ENCODE measurements at places on chromosomes 5 and 9.

DNA sequence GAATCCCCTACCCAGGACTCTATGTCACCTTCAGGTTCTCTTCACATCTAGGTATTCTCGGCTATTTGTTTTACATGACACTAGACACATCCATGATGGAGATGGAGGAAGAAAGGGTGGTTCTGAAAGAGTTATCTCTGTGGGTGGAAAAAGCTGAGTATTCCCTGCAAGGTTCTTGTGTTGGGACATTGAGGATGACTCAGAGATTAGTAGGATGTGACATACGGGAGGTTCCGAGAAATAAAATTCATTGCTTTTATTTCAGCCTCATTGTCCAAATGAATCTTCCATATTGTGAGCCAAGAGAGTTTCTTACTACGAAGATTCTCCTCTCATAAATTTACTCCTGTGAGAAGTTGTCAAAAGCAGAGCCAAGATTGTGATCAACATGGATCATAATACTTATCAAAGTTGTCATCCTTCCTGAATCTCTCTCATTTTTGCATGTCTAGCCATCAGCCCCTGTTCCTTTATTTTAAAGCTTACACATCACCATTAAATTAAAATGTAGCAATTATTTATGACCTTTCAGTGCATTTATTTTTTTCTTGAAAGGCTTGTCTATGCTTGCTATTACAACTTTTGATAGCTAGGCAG is 370.0 kb downstream of the PSAT1 start:
- DNase-seq, result no peak

DNA sequence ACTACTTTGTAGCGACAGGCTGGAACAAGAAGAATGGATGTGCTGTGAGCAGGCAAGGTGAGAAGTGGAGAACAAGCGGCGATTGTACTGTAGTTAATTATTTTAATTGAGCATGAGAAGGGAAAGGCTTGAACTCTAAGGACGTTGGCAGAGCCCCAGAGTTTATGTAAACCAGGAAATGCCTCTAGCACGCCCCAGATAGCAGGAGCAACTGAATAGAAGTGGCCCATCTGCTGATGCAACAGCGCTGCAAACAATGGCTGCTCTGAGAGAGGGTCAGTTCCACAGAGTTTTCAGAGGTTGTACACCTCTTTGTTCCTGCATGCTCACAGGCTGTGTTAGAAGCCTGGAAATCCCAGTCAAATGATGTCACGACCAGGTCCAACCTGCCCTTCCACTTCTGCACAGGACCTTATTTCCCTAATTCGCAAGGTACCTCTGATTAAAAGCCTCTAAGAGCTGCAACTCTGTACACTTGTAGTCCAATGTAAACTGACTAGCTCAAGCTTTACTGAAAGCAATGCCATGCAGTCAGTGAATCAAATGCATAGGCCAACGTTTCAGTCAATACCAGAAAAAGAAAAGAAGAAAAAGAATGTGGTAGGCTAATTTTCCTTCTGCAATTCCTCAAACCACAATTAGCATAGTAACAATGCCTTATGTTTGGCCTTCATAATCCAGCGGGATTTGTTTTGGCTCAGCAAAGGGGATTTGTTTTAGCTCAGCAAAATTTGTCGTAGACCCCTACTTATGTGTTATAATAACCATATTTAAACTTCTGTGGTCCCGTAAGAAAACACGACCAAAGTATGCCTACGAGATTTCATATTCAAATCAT is 119.6 kb upstream of the RETREG1 start:
- no peak for DNase-seq

GRCh38 chr5:9468060-9468388 is 77.9 kb downstream of the SEMA5A start:
- DNase-seq, result peak; percentile 35

DNA sequence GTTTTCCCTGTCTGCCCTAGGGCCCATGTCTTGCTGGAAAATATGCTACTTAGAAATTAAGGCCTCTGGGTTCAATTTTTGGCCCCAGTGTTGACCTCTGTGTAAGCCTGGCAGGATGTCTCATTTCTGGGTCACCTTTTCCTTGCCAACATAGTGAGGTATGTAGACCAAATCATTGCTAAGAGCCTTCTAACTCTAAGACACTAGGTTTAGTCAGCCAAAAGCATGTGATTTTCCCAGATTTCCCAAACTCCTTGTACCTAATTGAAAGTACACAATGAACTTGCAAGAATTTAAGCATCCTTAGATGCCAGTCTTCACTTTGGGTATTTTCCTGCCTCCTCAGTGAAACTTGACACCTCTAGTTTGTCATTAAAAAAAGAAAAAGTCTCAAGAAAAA is 77.0 kb downstream of the GALNT10 start:
- no peak for DNase-seq

DNA sequence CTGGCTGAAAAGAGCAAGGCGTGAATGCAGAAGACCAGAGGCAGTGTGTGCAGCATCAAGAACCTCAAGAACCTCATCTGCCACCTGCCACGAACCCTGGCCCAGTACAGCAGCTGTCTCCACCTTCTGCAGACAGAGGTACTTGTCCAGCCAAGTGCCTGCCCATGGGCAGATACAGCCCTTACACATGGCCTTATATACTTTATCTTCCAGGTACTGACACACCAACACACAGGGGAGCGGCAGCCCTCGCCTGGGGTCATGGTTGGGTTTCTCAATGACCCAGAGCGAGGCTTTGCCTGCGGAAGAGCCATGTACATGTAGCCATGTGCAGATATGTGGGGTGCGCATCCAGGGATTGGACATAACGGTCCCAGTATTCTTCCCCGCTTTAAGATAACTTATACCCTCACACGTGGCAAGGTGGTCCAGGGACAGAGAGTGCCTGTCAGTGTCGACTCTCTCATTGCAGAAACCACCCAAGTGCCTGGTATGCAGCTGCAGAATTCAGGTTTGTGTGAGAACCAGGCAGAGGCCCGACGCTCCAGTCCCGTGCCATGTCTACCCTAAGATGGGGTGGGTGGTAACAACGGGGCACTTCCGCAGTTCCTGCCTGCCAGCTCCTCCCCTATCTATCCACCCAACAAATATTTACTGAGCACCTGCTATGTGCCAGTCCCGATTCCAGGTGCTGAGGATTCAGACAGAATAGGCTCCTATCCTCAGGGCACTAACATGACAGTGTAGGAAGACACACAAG is 206.9 kb downstream of the FSTL4 start:
- no peak for DNase-seq

- DNase-seq, result no peak
Measured at GRCh38 chr5:10304932-10305331, 2.8 kb downstream of the CMBL start.

DNA sequence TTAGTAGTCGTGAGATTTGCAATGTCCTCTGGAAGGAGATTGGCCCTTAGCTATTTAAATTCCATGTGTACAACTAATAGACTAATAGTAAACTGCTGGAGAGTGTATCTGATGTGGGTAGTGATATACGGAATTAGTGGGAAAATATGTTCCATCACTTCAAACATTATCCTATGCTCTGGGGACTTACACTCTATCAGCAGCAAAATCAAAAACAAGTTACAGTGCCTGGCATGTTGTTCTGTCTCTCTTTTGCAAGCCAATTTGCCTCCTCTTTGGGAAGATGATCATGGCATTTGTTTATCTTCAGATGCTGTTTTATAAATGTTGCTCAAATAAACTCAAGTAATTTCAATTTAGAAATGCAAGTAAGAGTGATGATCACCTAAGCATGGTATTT is 311.9 kb upstream of the ACO1 start:
- DNase-seq, result no peak

DNA sequence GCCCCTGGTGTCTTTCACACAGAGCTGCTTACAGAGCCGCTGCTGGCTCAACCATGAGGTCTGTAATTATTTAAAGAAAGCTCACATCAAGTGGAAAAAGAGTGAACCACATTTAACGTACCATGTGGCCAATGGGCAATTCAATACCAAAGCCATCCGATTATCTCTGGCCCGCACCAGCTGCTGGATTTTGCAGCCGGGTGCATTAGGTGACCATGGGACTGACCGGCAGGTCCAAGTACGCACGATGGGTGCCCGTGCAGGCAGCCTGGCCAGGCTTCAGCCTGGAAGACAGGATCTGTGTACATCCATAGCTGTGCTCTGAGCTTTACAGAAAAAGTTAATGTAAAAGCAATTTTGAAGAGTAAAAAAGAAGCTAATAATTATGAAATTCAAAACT is 20.5 kb downstream of the PPARGC1B start:
- DNase-seq, result no peak

- DNase-seq, result no peak
Measured at GRCh38 chr5:88081877-88082276, 186.8 kb downstream of the TMEM161B start.

GRCh38 chr9:89295400-89295799 is 15.6 kb upstream of the CKS2 start:
- no peak for DNase-seq

GRCh38 chr9:125568621-125569020 is 138.4 kb downstream of the MAPKAP1 start:
- DNase-seq, result no peak

DNA sequence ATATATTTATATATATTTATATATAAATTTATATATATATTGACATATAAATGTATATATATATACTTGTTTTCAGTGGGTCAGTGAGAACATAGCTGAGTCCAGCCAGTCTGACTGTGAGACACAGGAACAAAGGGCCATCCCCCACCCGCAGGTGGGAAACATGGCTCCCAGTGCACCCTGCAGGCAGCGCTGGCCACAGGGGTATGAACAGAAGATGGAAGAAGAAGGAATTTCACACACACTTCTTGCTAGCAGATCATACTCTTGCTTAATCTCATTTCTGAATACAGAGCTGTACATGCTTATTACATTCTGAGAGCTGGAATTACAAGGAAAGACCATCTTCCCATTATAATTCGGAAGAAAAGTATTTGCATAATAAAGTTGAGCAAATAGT is 595.4 kb downstream of the IRX1 start:
- no peak for DNase-seq
